ENCODE measurements at places on chromosomes 12 and 14. TPM values are rescaled to one million over a fixed set of nuclear protein-coding genes. Genes with fewer than 3 reads are reported as not detected.

The PLXNC1 gene
- polyA plus RNA-seq, result 15.6 TPM

GRCh38 chr14:95442633-95443021 lies 73.8 kb downstream of the SYNE3 start:
- DNase-seq, result no peak

The EIF5 gene
- polyA plus RNA-seq, result 247 TPM

DNA sequence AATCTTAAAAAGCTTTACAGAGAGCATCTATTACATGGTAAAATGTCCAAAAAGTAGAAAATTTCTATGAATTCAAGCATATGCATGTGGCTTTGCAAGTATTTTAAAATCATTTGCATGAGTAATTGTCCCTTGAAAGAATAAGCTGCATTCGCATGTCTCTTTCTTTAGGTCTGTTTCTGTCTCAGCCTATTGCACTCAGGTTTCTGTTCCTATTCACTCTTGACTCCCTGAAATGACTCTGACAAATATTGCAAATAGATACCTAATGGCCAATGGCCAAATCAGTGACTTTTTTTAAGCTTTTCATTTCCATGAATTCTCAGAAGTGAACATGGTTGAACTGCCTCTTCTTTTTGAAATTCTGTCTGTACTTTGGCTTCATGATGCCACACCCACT lies 6.4 kb upstream of the TTC8 start:
- no peak for DNase-seq

The CLEC7A gene
- 2.6 TPM for polyA plus RNA-seq

DNA sequence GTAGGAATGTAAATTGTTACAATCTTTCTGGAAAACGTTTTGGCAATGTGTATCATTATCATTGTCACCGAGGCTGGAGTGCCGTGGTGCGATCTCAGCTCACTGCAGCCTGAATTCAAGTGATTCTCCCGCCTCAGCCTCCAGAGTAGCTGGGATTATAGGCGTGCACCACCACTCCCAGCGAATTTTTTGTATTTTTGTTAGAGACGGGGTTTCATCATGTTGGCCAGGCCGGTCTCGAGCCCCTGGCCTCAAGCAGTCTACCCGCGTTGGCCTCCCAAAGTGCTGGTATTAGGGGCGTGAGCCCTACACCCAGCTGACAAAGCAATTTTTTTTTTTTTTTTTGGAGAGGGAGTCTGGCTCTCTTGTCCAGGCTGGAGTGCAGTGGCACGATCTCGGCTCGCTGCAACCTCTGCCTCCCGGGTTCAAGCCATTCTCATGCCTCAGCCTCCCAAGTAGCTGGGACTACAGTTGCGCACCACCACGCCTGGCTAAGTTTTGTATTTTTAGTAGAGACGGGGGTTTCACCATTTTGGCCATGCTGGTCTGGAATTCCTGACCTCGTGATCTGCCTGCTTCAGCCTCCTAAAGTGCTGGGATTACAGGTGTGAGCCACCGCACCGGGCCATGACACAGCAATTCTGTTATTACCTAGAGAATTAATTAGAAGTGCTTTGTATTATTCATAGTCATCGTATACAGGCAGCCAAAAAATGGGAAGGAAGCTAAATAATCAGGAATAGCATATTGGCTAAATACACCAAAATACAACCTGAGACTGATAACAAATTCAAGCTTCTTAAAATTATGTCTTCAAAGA lies 1.2 kb downstream of the ACTR6 start:
- no peak for DNase-seq

DNA sequence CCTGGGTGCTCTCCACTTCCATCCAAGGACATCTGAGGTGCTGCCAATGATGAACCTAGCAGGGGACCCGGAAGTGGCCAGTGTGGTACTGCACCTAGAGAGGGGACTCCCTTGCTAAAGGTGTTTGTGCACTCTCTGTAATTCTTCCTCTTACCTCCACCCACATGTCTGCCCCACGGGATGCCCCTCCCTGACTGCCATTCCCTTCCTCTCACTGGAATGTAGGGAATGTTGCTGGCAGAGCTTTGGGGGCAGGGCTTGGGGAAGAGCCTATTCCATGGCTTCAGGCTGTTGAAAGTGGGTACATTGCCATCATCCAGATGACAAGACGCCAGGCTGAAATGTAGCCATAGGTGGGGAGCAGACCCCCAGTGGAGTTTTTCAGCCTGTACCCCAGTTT lies 153.2 kb downstream of the SMOC1 start:
- no peak for DNase-seq

All from left renal pelvis (tissue), 4 donors.